Epithelial cell of alveolus of lung (primary cell): ENCODE measurements at places on chromosomes 1 and 21. TPM values are rescaled to one million over a fixed set of nuclear protein-coding genes. Genes with fewer than 3 reads are reported as not detected.

The GIPC2 gene
- total RNA-seq: 0.08 and 0.52 TPM in 2 replicates

The CCDC17 gene
- total RNA-seq: 0.26 and 3.1 TPM in 2 replicates

The NBPF8 gene
- total RNA-seq: 5.6 and 9.2 TPM in 2 replicates

The PATJ gene
- 2.5 and 3.4 TPM in 2 replicates for total RNA-seq

The ABCA4 gene
- 0.52 and 1.4 TPM in 2 replicates for total RNA-seq

The CD244 gene
- not detected in 2 replicates for total RNA-seq

The STK40 gene
- 10.7 and 14.4 TPM in 2 replicates for total RNA-seq

The OR2T33 gene
- not detected in 2 replicates for total RNA-seq

The ZMYND12 gene
- 0.26 and 0.96 TPM in 2 replicates for total RNA-seq

The PLEKHG5 gene
- 5.3 and 15.7 TPM in 2 replicates for total RNA-seq

The KAZN gene
- 1.4 and 9.4 TPM in 2 replicates for total RNA-seq

The AKT3 gene
- total RNA-seq: 18.9 and 21.2 TPM in 2 replicates

The LCE1A gene
- total RNA-seq: not detected in 2 replicates

The SWT1 gene
- 2.1 and 4.6 TPM in 2 replicates for total RNA-seq
